ENCODE measurements at places on chromosomes 1 and 21.

DNA sequence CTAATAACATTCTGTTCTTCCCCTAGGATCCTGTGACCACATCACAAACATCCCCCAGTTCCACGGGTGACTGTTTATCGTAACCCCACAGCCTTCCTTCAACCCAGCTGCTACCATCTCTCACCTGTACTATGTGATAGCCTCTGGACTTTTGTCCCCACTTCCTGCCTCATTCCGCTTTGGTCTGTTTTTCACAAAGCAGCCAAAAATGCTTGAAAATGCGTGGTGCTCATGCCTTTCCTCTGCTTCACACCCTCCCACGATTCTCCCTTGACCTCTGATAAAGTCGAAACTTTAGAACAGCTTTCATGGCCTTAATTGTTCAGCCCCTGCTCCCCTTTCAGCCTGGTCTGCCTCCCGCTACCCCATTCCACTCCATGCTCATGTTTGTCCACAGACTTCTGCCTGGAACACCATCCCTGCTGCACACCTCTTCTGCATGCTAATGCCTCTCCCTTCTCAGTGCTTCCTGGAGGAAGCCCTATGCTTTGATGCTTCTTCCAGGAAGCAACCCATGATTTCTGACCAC, 165.6 kb downstream of the PLPP3 start:
- no peak for DNase-seq

GRCh38 chr1:42456754-42457089, 379 bp downstream of the PPCS start:
- DNase-seq: peak; percentile 72

DNA sequence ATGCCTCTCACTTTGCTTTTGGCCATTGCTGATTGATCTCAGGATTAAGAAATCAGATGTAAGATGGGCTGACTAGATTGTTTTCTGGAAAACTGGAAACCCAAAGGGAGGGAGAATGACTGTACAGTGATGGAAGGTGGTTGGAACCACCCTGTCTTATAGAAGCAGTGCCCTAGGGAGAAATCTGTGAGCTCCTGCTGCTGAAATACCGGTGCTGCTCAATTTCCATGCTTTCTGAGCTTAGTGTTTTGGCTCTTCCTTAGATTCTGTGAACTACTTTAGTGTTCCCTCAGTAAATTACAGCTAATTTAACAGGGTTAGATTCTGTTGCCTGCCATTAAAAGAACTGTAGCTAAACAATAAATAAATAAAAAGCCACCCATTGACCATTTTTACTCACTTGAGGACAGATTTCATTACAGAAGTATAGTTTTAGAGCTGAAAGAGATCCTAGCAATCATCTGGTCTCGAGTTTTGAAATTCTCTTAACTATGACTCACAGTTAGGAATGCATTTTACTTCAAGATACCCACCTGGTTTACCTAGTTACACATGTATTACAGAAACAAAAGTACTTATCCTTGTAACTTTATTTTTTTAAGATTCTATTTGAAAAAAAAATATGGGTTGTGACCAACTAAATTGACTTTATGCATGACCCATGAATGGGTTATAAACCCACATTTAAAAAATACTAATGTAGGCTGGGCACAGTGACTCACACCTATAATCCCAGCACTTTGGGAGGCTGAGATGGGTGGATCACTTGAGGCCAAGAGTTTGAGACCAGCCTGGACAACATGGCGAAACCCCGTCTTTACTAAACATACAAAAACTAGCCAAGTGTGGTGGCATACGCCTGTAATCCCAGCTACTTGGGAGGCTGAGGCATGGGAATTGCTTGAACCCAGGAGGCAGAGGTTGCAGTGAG, 33.2 kb downstream of the CAMSAP2 start:
- no peak for DNase-seq

DNA sequence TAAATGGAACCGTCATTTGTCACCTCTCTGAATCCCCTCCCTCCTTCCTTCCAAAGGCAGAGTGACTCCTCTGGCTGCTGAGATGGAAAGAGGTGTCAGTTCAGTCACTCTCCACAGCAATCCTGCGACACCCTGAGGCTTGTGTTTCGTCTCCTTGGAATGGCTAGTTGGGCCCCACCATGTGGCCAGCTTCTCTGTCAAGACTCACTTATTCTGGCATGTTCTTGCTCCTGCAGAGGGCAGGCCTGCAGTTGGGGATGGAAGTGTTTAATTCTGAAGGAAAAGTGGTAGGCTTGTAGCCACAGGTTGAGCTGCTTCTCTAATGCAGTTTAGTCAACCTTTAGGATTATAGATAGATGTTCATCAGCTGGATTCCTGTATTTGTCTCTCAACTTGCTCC, 149.6 kb downstream of the LMO4 start:
- no peak for DNase-seq

GRCh38 chr1:222910699-222911098, 95.9 kb downstream of the DISP1 start:
- DNase-seq: no peak

DNA sequence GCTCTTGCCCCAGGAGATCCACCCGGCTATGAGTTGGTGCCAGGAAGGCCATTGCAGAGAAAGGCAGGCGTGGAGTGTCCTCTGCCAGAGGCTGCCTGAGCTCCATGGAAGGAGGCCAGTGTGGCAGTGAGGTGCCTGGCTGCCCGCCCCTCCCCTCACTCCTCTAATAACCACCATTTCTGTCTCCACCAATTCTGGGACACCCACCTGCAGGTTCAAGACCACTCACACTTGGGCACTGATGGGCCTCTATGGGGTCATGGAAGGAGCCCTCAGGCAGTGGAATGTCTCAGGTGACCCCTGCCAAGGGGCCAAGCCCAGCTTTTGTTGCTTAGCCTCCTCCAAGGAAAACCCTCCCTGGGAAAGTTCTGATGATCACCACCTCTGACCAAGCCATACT, 731.6 kb downstream of the MATN1 start:
- no peak for DNase-seq

- peak; percentile 80 for DNase-seq
These were observed 43.0 kb downstream of the TMCC2 start for GRCh38 chr1:205270764-205271163.

DNA sequence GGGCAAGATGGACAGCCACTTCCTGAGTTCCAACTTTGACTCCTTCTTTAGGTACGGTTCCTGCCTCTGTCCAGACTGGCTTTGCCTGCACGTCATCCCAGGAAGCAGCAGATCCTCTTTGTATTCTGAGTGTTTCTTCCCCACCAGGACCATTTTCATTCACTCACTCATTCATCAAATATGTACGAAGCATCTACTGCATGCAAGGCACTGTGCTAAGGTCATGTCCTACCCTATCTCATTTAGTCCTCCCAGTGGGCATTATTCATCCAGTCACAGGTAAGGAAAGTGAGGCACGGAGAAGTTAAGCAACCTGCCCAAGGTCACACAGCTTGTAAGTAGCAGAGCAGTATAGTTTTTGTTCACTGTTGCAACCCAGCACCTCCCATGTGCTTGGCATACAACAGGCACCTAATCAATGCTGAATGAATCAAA, 13.9 kb downstream of the CRYBG2 start:
- no peak for DNase-seq

DNA sequence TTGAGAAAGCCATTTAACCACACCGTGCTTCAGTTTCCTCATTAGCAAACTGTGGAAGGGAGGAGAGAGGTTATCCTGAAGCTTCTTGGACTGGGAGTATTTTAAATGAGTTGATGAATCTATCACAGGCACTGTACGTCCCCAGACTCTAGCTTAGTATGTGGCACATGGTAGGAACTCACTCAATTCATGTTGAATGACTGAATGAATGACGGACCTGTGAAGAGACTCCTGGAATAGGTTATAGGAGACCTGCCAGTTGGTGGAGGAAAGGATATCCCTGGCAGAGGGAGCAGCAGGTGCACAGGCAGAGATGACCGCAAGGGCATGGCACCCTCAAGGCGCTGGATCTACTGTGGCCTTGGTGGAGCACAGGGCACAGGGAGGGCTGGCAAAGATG, 118.5 kb downstream of the HMGB4 start:
- DNase-seq: no peak

- DNase-seq: no peak
These were observed 161.4 kb downstream of the KAZN start for GRCh38 chr1:14759843-14760242.

GRCh38 chr1:94514095-94514727, 27.3 kb downstream of the F3 start:
- DNase-seq: peak; percentile 23

- no peak for DNase-seq
These were observed 43.8 kb upstream of the DMBX1 start for GRCh38 chr1:46445773-46446256.

DNA sequence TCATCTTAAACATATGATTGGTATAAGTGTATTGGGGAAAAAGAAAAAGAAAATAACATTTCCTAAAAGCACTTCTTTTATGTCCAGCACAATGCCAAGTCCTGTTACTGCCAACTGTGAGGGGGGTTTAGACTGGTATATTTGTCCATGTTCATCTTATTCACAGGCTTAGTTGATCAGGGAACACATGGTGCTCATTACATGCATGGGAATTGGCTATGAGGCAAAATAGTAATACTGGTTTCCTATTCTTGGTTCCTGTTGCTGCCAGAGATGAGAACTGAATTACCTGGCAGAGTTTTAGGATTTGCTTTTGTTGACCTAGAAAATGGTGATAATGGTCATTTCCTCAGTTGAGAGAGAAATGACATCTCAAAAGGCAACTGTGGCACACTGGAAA, 398.8 kb downstream of the DUSP10 start:
- no peak for DNase-seq

GRCh38 chr1:58721247-58721820, 21.5 kb upstream of the MYSM1 start:
- no peak for DNase-seq

DNA sequence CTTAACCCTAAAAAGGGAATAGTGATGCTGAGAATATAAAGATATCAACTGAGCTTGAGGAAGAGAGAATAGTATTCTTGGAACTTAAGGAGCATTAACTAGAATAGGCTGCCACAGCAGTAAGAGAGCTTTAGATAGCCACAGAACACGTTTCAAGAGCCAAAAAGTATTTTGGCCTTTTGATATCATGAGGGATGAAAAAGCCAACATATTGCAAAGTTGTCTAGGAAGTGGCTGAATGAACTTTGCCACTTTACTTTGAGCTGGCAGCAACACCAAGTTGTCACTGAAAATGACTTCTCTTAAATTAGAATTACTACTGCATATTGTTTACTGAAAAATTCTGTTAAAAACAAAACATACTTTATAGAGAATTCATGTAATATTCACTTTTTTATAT, 1476.2 kb downstream of the MRPL39 start:
- DNase-seq: no peak
